Activated naive CD4-positive, alpha-beta T cell treated with anti-CD3 and anti-CD28 coated beads, Interleukin-2, amount 50 U/mL, for 16 hours (primary cell): ENCODE measurements at places on chromosomes 4 and X.
A peak's percentile ranks its signal among the peaks of the same experiment; 100 is the strongest.

DNA sequence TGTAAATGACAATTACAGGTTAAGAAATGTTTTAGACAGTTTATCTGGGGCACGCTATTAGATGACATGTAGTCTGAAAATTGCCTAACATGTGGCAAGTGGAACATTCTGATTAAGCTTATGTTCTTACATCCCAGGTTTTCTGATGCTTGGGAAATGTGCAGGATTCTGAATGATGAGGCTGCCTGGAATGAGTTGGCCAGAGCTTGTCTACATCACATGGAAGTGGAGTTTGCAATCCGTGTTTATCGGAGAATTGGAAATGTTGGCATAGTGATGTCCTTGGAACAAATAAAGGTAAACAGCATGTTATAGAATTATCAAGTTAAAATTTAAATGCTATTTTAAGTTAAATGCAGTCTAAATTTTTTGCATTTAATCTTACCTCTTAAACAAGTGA lies 49.3 kb downstream of the WDR19 start:
- DNase-seq = no peak

DNA sequence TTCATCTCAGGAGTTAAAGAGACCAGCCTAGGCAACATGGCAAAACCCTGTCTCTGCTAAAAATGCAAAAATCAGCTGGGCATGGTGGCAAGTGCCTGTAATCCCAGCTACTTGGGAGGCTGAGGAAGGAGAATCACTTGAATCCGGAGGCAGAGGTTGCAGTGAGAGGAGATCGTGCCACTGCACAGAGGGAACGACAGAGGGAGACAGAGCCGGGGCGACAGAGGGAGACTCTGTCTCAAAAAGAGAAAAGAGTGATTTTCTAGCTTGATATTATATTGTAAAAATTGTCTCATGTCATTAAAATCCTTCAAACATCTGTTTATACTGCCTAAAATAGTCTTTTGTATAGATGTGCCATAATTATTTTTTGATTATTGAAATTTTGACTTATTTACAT lies 225.4 kb upstream of the AGA start:
- no peak for DNase-seq

GRCh38 chrX:3963980-3964379 lies 250.5 kb upstream of the PRKX start:
- no peak for DNase-seq

- no peak for DNase-seq
These were observed 19.8 kb downstream of the BEX3 start for GRCh38 chrX:103396186-103396585.

DNA sequence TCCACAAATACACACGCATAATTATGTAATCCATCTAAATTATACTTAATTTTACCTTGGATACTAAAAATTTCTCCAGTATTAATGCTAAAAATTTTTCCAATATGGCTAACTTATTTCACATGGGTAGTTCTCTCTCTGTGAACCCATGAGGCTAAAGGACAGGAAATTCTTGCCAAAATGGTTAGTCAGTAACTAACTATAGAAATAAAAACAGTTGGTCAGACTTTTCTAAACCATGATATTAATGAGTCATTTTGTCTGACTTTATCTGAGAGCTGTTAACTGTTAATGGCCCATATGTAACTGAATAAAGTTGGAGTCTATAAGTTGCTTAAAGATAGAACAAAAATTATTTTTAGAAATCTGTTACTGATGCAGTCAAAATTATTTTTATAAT lies 549.4 kb downstream of the TLL1 start:
- DNase-seq = no peak

GRCh38 chrX:154775419-154776349 lies 13.0 kb downstream of the DKC1 start:
- peak; percentile 36 for DNase-seq

DNA sequence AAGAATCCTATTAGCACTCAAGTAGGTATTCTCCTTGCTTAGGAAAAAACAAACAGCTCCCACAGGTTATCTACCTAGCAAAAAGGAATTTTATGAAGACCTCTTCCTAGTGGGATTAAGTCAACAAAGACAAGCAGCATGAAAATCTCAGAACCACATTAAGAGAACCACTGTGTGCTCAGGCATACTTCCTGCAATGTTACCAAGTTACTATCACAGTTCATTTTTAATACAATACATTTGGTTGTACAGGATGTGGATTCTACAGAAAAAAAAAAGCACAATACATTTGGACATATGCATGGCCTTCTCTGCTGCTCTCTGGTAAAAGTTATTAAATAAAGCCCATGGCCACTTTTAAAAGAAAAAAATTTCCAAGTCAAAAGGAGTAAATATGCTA lies 193.7 kb downstream of the PPP3CA start:
- no peak for DNase-seq

GRCh38 chrX:35800474-35800873 lies 2.3 kb downstream of the MAGEB16 start:
- DNase-seq = no peak

GRCh38 chr4:74391890-74392475 lies 27.0 kb downstream of the EREG start:
- no peak for DNase-seq
